Stimulated activated CD8-positive, alpha-beta memory T cell treated with anti-CD3 and anti-CD28 coated beads, Interleukin-7, amount 100 ng/mL, for 24 hours (primary cell): ENCODE measurements at places on chromosomes 3 and 15.

GRCh38 chr15:49248291-49248690 lies 78.2 kb downstream of the GALK2 start:
- no peak for DNase-seq

- DNase-seq = no peak
Measured at GRCh38 chr3:105862217-105862616, 6.6 kb downstream of the CBLB start.

DNA sequence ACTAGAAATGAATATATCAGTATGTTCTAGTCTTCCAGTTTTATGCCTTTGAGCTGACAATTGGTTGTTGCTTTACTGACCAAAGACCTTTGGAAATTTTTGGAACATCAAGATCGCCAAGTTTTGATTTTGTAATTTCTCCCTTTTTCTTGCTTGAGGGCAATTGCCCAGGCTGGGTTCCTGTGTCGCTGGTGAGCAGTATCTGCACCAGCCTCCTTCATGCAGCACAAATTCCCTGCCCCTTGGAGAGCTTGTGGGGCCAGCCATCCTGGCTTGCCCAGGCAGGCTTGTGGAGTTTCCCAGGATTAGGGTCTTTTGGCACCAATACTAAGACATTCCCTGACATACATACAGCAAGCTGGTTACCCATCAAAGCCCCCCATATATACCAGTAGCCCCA lies 37.9 kb upstream of the HACD2 start:
- DNase-seq = no peak

- DNase-seq = no peak
Measured at GRCh38 chr3:58411851-58412830, 21.5 kb downstream of the PDHB start.

- DNase-seq = no peak
Measured at GRCh38 chr3:119589102-119589773, 8.4 kb upstream of the PLA1A start.

GRCh38 chr3:55180936-55181535 lies 253.2 kb upstream of the LRTM1 start:
- no peak for DNase-seq

DNA sequence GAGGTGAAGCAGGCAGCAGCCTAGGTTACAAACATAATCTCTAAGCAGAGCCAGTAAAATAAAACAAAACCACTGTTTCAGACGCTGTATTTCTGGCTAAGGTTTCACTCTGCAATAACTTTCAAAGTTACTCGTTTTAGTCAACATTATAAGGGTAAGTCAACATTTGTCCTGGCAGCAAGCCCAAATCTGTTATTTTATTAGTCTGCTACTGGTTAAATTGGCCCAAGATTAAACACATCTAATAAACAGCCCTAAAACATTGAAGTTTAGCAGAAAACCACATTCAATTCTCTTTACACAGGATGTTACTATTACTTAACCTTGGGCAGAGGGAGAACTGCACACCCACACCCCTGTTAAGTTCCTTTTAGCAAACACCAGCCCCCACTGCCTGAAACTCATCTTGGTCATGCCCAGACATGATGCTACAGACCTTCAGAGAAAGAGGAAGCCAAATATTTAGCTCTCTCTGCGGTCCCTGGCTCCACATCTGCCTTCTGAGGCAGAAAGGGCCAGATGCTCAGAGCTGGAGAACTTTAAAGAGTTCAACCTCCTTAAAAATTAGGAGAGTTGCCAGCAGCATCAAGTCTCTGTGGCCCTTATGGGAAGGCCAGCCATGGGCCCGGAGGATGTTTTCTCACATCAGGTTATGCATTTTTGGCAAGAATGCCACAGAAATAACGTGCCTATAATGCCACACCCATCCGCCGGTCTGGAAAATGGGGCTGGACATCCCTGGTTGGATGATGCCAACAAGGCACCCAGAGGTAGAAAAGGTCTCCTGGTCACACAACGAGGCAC lies 17.9 kb downstream of the ARHGEF3 start:
- no peak for DNase-seq

DNA sequence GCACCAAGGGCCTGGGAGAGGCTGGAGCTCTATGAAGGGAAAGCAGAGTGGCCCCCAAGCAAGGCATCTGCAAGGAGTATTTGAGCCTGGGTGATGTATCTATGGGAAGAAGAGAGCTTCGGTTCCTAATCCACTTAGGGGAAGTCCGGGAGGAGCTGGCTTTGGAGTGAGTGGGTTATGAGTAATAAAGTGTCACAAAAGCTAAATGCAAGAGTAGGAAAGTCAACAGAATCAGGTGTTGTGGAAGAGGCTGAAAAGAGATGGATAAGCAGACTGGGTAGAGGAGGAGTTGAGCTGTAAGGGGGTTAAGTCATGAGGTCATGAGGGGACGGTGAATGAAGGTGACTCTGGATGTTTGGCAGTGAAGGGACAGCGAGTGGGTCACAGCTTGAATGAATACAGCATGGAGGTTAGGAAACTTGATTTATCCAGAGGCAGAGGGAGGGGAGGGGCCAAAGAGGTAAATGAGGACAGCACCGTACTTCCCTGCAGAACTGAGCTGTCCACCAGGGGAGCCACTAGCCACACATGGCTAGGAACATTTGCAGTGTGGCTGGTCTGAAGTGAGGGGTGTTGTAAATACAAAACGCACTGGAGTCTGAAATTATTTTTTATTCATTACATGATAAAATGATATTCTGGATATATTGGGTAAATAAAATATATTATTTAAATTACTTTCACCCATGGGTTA lies 83.3 kb downstream of the ADCY5 start:
- no peak for DNase-seq

GRCh38 chr3:45413172-45413765 lies 24.9 kb downstream of the LARS2 start:
- DNase-seq = no peak

DNA sequence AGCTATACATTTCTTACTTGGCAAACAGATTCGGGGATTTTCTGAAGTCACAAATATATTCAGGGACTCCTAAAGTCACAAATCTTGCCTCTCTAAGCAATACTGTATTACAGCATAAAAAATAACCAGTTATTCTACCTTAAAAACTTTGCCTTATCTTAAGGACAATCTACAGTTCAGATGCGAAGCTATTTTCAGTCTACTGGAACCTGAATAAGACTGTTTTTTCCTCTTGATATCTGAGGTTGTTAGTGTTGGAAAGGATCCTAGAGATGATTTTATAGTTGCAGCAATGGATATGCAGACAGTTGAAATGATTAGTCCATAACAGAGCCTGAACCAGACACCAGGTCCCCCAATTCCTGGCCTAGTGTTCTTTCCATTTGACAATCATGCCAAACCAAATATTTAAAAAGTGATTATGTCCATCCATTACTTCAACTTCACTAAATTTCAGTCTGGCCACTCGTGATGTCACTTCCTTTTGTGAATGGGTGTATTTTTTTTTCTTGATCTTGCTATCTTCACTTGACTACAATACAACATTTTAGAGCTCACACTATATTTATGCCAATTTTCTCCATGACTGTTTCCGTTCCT lies 1.8 kb downstream of the HDGFL3 start:
- no peak for DNase-seq

DNA sequence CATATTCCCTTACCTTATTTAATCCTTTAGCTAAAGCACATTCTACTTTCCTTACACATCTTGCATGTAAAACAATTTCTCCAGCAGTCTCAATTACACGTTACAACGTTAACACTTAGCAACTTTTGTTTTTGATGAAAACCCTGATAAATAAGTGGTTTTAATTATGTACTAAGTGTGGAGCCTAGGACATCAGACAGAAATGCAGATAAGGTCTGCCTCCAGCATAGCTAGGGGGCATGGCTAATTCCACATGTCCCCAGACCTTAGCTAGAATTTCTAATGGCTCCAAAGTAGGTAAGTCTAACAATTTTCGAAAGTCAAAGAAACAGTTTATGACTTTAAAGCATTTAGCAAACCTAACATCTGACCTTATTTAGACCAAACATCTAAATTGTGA lies 77.4 kb upstream of the TERB2 start:
- DNase-seq = no peak

GRCh38 chr3:132283916-132284405 lies 33.2 kb upstream of the ACP3 start:
- DNase-seq = no peak

GRCh38 chr15:28885128-28885629 lies 595 bp upstream of the APBA2 start:
- DNase-seq = no peak

- DNase-seq = no peak
Measured at GRCh38 chr3:184672977-184673870, 38.6 kb downstream of the MAGEF1 start.

DNA sequence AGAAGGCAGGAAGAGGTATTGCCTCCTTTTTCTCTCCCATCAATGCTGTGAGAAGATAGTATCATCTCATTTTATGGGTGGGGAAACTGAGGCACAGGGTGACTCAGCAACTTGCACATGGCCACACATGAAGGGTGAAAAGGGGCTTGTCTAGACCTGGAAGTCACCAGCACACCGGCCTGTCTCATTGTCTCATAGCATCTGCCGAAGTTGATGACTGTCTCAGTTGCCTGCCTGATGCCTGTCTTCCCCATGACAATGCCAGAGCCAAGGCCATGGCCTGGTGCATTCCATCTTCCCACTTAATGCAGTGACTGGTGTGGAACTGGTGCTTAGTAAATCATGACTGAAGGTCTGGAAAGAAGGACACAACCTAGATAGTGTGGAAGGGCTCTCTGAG lies 27.9 kb upstream of the PRR23E start:
- DNase-seq = no peak

DNA sequence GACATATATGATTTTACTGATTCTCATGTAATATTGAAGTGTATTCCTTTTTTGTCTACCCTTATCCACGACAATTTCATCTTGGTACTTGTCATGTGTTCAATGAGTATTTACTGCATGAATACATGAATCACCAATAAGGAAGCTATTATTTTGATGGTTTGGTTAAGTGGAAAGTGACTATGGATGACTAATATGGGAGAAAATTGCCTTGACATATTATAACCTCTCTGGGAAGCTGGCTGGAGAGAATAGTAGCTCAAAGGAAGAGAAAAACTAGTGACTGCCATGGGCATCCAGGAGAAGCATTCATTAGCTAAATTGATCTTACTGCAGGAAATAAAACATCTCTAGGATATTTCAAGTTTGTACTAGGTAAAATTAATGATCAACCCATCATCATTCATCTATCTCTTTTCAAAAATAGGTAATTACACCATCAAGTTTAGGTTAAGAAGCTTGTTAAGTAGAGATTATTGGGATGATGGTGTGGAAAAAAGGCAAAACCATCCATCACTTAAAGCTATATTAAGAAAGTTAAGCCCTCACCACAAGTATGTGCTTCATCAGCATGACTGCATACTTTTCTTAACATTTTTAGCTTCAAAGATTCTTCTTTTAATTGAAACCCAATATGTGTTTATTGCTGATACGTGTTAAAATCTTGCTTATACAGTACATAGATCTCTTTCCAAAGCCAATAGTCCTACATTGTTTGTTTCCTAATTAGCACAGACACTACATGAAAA lies 455.2 kb upstream of the ARPP21 start:
- no peak for DNase-seq

DNA sequence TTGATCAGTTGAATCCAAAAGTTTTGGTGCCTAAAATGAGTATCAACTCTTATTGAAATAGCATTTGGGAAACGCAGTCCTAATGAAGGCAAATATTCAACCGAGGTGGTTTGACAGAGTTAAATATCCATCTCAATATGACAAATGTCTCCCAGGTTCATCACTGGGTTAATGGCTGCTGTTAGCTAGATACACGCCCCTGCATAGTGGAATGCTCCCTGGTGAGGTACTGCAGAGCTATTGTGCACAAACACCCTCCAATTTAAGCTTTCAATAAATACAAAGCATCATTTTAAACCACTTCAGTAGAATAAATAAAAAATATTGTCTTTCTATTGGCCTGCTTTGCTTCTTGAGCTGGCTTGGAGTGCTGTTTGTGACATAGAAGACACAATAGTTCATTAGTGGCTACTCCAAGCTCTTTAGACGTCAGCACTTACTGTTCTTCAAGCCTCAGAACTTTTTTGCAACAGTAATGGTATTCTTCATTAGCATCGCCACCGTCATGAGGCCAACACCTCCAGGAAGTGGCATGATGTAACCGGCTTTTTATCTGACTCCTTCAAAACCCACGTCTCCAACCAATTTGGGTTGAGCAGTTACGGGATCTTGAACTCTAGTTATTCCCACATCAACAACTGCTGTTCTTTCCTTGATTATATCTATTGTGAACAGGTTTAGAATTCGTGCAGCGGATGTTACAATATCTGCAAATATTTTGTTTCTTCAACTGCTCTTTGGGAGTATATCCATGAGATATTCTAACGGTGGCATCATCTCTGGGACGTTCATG lies 1159.6 kb upstream of the EPHA6 start:
- DNase-seq = no peak

- DNase-seq = no peak
Measured at GRCh38 chr15:35667908-35668307, 121.9 kb upstream of the DPH6 start.

- DNase-seq = no peak
Measured at GRCh38 chr15:31758126-31758525, 272.2 kb upstream of the CHRNA7 start.

- no peak for DNase-seq
Measured at GRCh38 chr3:190721330-190721729, 141.2 kb downstream of the GMNC start.

GRCh38 chr3:125643172-125643571 lies 47.9 kb upstream of the OSBPL11 start:
- DNase-seq = no peak

DNA sequence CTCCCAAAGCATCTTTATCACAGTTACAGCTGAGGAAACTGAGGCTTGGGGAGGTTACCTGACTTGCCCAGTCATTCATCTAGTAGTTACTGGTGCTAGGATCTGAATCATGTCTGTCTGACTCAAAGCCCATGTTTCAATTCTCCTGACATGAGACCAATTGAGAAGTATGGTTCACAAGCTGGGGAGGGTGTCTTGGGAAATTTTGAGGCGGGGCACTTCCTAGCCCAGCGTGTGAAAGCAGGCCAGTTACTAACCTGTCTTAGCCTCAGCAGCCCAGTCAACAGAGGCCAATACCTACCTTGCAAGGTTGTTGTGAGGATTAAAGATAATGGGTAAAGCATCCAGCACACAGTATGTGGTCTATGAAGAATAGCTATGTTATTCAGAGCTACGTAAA lies 37.0 kb downstream of the CLDN18 start:
- DNase-seq = no peak

DNA sequence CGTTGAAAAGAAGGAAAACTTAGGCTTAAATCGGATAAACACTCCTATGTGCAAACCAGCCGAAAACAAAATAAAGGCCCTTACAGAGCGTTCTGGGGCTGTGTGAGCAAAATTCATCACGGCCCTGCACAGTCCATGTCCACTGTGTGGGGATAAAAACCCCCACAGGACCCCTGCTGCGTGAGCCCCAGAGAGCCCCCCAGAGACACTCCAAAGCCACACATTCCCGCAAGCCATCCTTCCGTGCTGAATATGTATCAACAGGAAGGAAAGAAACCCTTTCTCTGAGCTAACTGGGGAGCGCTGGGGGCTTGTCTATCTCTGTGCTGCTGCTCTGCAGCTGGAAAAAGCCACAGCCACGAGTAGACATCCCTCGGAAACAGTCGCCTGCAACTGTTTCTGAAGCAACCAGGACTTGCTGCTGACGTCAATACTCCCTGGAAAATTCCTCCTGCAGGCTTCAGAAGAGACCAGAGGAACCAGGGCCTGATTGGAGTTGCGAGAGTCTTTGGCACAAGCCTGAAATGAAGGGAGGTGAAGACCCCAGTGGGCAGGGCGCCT lies 72.7 kb downstream of the NUP210 start:
- no peak for DNase-seq

GRCh38 chr3:102089904-102090720 lies 240.8 kb downstream of the NFKBIZ start:
- DNase-seq = no peak
